ENCODE measurements at places on chromosomes 3 and 15.
A peak's percentile ranks its signal among the peaks of the same experiment; 100 is the strongest.

DNA sequence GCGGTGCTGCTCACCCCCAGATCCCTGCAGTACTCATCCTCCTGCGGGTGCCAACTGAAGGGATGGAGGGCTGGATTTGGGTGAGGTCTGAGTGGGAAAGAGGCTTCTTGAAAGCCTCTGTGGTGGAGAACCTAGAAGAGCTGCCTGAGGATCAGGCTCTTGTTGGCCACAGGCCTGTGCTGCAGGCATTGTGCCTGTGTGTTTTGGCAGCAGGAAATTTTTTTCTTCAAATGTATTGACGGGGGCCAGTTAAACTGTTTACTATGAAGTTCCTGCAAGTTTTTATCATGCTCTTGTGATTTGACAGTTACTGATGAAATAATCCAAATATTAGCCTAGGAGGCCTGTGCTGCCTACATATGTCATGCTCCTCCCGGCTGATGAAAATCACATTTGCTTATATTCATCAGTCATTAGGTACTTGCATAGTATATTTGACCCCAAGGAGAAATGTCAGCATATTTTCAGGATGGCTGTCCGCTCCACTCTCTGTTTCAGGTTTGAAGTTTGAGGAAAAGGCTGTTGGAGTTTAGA, 103.1 kb downstream of the THSD4 start:
- no peak for DNase-seq

DNA sequence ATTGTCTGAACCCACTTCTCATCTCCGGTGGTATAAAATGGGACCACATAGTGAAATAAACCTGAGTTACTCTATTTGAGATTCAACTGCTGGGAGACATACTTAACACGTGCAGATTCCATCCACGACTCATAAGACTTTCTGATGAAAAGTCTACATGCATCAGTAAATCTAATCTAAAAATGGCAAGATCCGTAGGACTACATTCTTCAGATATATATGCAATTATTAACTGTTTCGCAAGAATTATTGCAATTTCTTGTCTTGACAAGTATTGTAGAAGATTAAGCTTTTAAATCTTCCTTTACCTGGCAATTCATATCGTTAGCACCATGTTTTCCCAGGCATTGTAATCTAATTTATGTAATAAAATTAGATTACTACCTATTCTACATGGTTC, 718.7 kb upstream of the CBLB start:
- DNase-seq, result no peak

- no peak for DNase-seq
Measured at GRCh38 chr3:66506154-66506553, 5.3 kb upstream of the LRIG1 start.

GRCh38 chr3:55782807-55783206, 295.7 kb upstream of the WNT5A start:
- DNase-seq, result no peak

DNA sequence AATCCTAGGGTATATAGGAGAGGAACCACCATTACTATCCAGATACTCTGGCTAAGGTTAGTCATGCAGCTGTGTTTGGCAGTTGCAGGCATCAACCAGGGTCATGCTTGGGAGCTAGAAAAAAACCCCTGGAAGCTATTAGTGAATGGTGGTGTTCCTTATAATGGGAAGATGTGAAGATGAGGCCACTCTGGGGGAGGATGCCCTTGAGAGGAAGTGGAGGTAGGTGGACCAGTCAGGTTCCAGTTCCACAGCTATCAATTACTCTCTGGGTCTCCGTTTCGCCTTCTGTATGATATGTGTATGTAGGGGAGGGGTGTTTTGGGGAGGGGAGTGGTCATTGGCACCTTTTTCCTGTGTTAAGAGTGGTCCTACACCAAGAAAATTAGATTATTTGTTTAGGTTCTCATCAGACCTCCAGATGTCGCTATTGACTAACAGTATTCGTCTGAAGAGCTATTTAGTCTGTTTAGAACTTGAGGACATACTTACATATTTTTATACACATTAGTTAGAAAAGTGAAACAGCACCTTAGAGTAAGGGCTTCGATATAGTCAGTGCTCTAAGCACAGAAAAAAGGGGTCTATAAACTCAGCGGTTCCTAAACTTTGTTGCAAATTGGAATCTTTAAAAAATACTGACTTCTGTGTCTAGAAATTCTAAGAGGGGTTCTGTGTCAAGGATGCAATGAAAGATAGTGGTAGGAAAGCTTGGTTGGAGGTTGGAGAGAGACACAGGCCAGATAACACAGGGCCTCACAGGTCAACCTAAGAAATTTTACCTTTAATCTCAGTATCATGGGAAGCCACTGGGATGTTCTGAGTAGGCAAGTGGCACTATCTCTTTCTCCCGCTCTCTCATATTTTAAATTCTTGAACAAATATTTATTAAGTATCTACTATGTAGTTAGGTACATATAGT, 9.1 kb upstream of the HPS3 start:
- peak; percentile 79 for DNase-seq
